Activated CD4-positive, alpha-beta memory T cell treated with anti-CD3 and anti-CD28 coated beads, Interleukin-2, amount 10 ng/mL, durations not matched to agents 7 days and 5 days (primary cell): ENCODE measurements at places on chromosomes 2 and 18. TPM values are rescaled to one million over a fixed set of nuclear protein-coding genes. Genes with fewer than 3 reads are reported as not detected.

The VAMP5 gene
- total RNA-seq, result 89.6 TPM

The HMSD gene
- total RNA-seq, result 8.5 TPM

The C2orf72 gene
- total RNA-seq, result 0.98 TPM

The NT5DC4 gene
- not detected for total RNA-seq

The SERPINB12 gene
- total RNA-seq, result not detected

The OR6B2 gene
- total RNA-seq, result not detected

The AQP12B gene
- total RNA-seq, result not detected

The SNTG2 gene
- total RNA-seq, result 0.13 TPM

The SLC4A5 gene
- total RNA-seq, result 3.4 TPM

The TSGA10 gene
- total RNA-seq, result 3.7 TPM

The CFLAR gene
- 196 TPM for total RNA-seq

- DNase-seq, result no peak
These were observed 19.2 kb downstream of the CTDP1 start for GRCh38 chr18:79698668-79699335.

DNA sequence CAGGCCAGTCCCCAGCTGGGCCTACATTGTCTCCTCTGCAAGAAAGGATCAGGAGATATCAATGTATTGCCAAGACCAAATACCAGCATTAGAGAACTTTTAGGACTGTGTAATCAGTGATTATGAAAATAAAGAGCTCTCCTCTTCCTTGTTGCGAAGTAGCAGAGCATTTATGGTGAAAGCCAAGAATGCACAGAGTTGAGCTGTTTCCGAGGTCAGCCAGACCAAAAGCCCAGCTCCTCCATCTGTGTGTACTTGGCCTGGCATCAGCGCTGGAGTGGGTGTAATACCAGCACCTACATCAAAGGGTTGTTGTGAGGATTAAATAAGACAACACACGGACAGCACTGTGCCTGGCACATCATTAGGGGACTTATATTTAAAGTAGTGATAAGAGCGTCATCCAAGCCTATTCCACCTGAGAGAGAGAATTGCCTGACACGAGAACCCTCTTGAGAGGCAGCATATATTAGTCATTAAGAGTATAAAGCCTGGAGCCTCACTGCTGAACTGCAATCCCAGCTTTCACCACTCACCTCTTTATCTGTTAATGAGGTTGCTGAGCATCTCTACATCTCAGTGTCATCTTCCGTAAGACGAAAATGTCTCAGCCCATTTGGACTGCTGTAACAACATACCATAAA lies 7.4 kb upstream of the SLC16A14 start:
- DNase-seq, result no peak

GRCh38 chr18:46190667-46191066 lies 86.5 kb downstream of the HAUS1 start:
- DNase-seq, result no peak

DNA sequence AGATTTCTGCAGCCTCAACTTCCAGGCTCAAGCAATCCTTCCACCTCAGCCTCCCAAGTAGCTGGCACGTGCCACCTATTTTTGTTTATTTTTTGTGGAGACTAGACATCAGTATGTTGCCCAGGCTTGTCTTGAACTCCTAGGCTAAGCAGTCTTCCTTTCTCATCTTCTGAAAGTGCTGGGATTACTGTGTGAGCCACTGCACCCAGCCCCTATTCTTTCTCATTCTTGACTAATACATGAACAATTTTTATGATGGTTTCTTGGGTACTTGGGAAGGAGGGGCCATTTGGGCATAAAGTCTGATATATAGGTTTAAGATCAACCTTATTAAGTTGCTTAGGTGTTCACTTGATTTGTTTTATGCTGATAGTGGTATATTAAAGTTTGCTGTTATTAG lies 26.2 kb downstream of the EPC2 start:
- no peak for DNase-seq

DNA sequence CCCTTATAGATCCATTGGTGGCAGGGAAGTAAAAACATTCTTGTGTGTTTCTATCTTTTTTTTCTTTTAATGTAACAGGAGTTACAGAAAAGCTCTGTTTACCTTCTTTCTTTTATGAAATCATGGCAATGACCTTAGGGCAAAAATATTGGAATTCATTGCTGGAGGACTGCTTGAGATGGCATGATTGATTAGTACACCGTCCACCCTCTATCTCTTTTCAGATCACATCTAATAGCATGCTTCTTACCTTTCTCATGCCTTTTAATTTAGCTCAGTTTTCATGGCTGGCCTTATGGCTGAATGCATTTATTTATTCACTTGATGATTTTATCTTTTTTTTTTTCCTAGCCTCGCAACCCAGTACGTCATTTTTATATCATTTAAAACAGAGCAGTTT lies 177.6 kb upstream of the CDH20 start:
- no peak for DNase-seq

DNA sequence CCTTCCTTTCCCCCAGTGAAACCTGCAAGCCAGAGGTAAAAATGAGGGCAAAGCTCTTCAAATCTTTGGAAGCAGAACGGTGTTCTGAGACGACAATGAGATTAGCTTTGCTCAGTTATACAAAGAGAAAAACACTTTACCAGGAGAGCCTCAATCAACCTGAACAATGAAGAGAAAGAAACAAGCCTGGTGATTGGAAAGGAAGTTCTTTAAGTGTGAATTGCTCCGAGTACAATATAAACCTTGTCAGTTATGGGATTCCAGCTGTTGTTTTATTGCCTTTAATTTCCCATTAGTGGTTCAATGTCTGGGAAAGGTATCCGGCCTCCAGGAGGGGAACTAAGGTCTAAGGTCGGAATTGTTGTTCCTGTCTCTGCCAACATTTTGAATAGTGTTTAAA lies 901.6 kb downstream of the EPHA4 start:
- no peak for DNase-seq

DNA sequence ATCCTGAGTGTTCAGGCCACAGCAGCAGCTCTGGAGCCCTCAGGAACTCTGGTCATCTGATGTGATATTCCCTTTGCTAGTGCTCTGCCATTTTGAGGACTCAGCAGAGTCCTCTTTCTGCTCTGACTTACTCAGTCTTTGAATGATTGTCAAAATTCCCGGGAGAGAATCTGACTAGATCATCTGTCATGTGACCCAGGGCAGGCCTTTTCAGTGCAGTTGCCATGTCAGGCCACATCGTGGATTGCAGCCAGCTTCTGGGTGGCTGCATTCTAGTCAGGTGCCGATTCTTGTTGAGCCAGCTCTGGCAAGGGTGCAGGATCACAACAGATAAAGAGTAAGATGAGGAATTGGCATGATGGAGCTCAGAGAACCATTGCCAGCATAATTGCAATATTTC lies 795.6 kb downstream of the CPS1 start:
- no peak for DNase-seq

DNA sequence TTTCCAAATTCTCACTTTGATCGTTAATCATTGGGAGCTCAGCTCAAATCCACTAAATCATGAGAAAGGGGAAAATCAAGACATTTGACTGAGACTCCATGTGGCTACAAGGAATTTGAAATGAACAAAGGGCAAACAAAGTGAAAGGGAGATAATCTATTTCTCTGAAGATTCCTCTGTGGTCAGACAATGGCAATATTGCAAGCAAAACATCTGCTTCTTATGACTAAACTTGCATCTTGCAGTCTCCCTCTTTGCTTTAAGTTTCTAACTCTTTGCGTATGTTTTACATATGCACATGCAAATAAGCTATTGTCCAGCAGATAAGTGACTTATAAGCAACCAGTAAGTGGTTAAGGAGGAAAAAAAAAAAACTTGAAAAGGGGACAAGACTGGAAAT lies 299.1 kb upstream of the NXPH2 start:
- no peak for DNase-seq

GRCh38 chr18:65073060-65073550 lies 677.7 kb upstream of the CDH7 start:
- no peak for DNase-seq

DNA sequence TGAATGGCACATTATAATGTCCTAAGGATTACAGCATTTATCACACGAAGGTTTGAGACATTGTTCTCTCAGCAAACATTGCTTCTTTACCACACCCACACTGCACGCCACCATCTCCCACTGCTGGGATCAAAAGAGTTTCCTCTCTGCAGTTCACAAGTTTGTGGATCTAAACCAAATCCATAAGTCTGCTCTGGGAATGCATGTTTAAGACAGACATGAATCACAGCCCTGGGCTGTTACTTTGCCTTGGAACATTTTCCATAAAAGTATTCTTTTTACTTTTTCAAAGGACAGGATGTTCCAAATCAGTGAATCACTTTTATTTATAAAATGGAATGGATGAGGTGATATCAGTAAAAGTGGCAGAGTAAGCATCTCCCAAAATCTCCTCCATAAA lies 36.1 kb downstream of the STPG4 start:
- no peak for DNase-seq

DNA sequence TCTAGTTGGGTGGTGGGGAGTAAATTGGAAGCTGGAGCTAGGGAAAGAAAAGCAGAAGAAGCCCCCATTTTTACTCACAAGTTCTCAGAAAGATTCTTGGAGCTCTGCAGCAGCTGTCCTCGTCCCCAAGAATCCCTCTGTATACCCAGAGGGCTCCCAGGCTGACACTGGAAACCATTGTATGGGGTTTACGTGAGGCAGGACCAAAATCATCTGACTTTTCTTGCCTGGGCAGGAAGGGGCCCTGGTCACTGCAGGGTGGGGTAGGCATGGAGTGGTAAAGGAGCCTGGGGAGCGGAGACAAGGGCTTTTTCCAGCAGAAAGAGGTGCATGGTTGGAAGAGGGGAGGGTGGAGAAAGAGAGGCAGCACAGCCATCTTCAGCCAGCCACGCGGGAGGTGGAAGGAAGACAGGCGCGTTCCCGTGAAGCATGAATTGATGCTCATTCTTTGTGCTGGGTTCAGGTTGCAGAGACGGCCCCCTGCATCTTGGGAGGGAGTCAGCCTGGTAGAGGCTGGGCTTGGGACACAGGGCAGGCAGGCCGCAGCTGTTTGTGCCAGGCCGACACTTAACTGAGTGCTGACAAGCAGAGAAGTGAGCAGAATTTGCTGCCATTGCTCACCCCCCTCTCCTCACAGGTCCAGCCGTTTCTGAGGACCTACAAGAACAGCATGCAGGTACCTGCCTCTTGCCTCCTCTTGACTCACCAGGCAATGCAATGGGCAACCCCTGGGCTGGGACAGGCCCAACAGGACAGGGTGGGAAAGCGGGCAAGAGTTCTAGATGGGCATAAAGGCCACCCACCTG lies 94.8 kb downstream of the PLB1 start:
- no peak for DNase-seq

GRCh38 chr18:48675352-48675761 lies 136.5 kb downstream of the CTIF start:
- DNase-seq, result peak; percentile 86

- no peak for DNase-seq
These were observed 15.9 kb upstream of the TGFA start for GRCh38 chr2:70569559-70569958.

GRCh38 chr2:170310876-170311502 lies 133.0 kb downstream of the MYO3B start:
- DNase-seq, result no peak

DNA sequence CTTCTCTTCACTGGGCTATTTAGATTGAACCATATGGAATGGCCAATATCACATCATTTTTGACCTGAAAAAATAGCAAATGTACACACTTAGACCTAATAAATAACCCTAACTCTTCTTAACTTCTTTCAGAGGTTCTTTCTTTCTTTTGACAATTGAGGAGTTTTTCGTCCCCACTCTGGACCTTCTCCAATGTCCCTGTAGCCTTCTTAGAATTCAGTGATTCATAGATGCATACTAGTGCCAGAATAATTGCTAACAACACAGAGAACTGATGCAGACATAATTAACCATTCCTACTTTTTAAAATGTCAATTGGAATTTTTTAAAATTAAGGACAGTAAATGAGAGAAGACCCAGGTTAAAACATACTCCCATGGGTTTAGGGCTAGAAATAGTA lies 20.0 kb downstream of the DAPL1 start:
- no peak for DNase-seq

DNA sequence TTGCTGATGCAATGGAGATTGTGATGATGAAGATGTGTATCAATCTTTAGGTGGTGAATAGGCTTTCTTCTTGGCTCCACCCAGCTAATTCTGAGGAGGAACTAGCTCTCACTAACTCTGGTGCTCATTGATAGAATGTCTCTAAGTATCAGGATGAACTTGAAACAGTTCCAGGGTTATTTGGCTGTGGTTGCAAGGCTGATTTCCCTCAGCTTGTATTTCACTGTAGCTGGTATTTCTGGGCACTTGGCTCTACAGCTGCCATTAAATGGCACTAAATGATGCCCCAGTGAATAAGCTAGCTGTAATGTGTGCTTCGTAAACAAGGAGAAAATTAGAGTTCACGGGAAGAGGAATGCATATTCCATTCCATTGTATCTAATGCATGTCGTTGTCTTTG lies 241.2 kb downstream of the RPIA start:
- DNase-seq, result no peak
